ENCODE measurements at places on chromosomes 3 and 15. TPM values are rescaled to one million over a fixed set of nuclear protein-coding genes. Genes with fewer than 3 reads are reported as not detected.

MGA gene
- 46.3 TPM for total RNA-seq

CSPG5 gene
- 0.11 TPM for total RNA-seq

CCDC39 gene
- not detected for total RNA-seq

ALG1L2 gene
- total RNA-seq = 0.91 TPM

TICRR gene
- 2.9 TPM for total RNA-seq

SLC9C1 gene
- under 0.01 TPM for total RNA-seq

NEIL1 gene
- total RNA-seq = 5.0 TPM

MASP1 gene
- 15.1 TPM for total RNA-seq

NPAP1 gene
- total RNA-seq = 0.11 TPM

SAXO2 gene
- 1.9 TPM for total RNA-seq

CCR8 gene
- total RNA-seq = not detected

MUC13 gene
- total RNA-seq = not detected

SAMMSON gene
- not detected for total RNA-seq

IQCH gene
- 4.2 TPM for total RNA-seq

TMEM108 gene
- not detected for total RNA-seq

SPINK8 gene
- total RNA-seq = not detected

UCN2 gene
- 0.13 TPM for total RNA-seq

PGBD4 gene
- 2.1 TPM for total RNA-seq

C3orf49 gene
- total RNA-seq = not detected

KIF7 gene
- total RNA-seq = 21.9 TPM

IGSF11 gene
- total RNA-seq = not detected

ACTC1 gene
- 1.2 TPM for total RNA-seq

SLC22A14 gene
- total RNA-seq = 0.32 TPM

PPP2R3A gene
- 32.2 TPM for total RNA-seq

ZNF620 gene
- total RNA-seq = 1.6 TPM

CAMP gene
- not detected for total RNA-seq

C3orf85 gene
- total RNA-seq = not detected

CAMKV gene
- total RNA-seq = not detected

PLSCR5 gene
- not detected for total RNA-seq

TYRO3 gene
- 4.8 TPM for total RNA-seq

ALDH1L1 gene
- under 0.01 TPM for total RNA-seq

SH3GL3 gene
- total RNA-seq = 0.65 TPM

IL5RA gene
- not detected for total RNA-seq

KLF15 gene
- 2.2 TPM for total RNA-seq

CLCN2 gene
- 3.1 TPM for total RNA-seq

ZNF501 gene
- 9.5 TPM for total RNA-seq

IL16 gene
- total RNA-seq = 12.1 TPM

LCTL gene
- 1.7 TPM for total RNA-seq

ZNF660 gene
- total RNA-seq = 3.2 TPM

MAGEL2 gene
- total RNA-seq = 0.13 TPM

IQCF6 gene
- total RNA-seq = not detected

FGD5 gene
- 11.7 TPM for total RNA-seq

GOLGA6L7 gene
- total RNA-seq = not detected

SRGAP3 gene
- total RNA-seq = 4.4 TPM

KCNAB1 gene
- total RNA-seq = 1.2 TPM

FBXW12 gene
- total RNA-seq = not detected

ROPN1 gene
- 0.22 TPM for total RNA-seq

KCNMB3 gene
- 1.3 TPM for total RNA-seq

EPB42 gene
- total RNA-seq = not detected

STAB1 gene
- total RNA-seq = 4.5 TPM

SCN11A gene
- total RNA-seq = 0.11 TPM

PIERCE2 gene
- 4.6 TPM for total RNA-seq

CAND2 gene
- 6.9 TPM for total RNA-seq

COMMD4 gene
- 52.8 TPM for total RNA-seq

ALCAM gene
- 94.3 TPM for total RNA-seq
